Choroid plexus epithelial cell (primary cell): ENCODE measurements at places on chromosomes 6 and 20.
A peak's percentile ranks its signal among the peaks of the same experiment; 100 is the strongest.

GRCh38 chr20:56171087-56172012, 77.2 kb upstream of the MC3R start:
- DNase-seq, result peak; percentile 2

DNA sequence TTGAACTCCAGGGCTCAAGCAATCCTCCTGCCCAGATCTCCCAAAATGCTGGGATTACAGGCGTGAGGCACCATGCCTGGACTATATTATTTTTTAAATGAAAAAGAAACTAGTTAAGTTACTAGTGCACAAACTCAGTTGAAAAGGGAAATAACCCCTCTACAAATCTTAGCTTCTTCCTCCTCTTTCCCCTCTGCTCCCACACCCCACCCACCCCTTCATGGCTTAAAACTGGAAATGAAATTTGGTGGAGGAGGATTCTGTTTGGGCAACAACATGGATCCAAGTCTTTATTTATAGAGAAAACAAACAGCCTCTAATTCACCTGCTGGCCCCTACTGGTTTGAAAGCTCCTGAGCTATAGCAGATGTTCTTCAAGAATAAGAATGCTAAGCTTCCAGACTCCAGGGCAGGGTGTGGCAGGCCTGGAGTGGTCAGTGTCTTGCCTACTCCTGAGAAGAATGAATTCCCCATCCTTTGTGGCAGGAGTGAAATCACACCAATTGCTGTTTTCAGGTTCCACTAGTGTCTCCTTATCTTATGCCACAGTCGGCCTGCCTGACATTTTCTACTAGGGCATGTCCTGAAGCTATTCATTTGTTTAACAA, 73.5 kb downstream of the ZFP64 start:
- no peak for DNase-seq

DNA sequence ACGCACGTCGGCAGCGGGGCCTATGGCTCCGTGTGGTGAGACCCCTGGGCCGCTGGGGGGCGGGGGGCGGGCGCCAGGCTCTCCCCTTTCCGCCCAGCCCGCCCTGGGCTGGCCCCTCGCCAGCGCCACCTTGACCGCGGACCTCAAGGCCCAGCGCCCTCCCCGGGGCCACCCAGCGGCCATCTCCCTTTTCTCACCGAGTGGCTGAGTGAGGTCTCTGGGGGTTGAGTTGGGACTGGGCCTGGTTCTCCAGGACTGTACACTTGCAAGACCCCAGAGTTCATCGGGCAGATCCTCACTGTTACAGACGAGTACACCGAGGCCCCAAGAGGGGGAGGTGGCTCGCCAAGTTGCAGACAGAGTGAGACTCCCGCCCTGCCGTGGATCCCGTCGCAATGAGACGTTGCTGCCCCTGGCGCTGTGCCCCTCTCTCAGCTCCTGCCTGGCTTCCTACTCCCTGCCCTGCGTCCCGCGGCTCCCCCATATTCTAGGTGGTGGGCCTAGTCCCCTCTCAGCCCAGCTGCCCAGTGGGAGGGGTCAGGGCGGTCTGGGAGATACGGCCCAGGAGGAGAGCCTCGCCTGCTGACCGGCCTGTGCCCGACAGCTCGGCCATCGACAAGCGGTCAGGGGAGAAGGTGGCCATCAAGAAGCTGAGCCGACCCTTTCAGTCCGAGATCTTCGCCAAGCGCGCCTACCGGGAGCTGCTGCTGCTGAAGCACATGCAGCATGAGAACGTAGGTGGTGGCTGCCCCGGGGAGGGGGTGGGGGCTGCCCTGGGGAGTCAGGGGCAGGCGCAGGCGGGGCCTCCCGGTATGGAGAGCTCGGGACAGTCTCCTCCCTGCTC, 576 bp downstream of the MAPK13 start:
- DNase-seq, result peak; percentile 19

- DNase-seq, result no peak
Observed at GRCh38 chr6:157928428-157928827, 53.2 kb upstream of the SYNJ2 start.

GRCh38 chr6:113562248-113562647, 294.9 kb upstream of the MARCKS start:
- no peak for DNase-seq

DNA sequence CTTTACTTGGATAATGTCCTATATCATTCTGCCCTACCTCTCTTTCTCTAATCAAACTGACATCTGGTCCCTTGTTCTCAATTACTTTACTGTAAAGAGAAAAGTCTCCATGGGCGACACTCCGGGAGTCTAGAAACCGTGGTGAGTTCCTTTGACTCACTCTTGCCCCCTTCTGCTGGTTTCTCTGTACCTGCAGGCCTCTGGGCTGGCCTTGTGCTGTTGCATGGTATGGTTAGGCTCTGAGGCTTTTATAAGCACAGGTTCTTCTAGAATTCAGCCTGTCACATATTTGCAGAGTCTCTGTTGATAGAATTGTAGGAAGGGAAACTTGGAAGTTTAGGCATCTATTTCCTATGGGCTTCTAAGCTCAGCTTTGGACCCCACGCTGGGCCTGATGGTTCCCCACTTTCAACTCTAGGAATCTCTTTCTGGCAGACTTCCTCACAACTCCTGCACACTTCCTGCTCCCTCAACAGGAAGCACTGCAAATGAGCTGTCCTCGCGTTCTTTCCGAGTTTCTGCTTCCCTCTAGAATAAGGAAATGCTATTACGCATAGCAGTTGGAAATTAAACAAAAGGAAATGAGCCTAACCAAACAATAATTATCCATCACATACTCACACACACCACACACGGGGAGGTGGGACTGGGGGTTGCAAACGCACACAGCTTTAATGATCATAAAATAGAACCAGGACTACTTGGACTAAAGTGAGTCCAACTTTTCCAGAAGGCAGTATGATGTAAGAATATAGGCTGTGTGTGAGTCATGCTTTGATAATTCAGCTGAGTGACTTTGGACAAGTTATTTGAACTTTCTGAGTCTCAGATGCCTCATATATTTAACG, 683.3 kb downstream of the QKI start:
- peak; percentile 75 for DNase-seq

GRCh38 chr6:47792216-47792733, 10.4 kb downstream of the OPN5 start:
- no peak for DNase-seq

GRCh38 chr6:43953256-43953655, 174.0 kb downstream of the MRPL14 start:
- DNase-seq, result no peak

DNA sequence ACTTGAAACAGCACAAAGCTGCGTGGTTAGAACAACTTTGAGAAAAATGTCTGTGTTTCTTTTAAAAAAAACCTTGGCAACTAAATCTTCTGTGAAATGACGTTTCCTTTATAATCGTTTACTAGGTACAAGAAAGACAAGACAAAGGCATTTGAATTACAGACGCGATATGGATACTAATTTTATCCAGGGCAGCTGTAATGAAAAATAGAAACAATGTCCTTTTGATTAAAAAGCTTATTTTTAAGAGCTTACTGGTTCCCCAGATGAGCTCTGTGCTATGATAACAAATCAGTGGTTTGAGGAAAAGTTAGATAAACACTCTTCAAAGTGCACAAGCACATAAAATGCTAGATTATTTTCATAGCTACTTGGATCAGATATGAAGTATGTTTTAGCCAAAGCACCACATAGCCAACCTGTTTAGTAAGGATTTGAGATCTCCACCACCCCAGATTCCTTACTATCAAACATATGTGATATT, 1.6 kb upstream of the SYNCRIP start:
- DNase-seq, result no peak

DNA sequence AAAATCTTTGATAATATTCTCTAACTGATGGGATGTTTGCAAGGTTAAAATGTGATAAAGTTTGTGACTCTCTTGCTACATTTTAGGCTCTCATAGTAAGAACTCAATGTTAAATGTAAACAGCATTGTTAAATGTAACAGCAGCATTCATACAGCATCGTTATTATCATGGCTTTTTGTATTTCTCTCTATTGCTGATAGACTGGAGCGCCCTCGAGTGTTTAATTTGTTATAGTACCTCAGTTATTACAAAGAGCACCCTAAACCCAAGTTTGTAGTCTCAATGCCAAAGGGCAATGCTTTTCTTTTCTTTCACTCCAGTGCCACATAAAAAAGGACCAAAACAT, 14.9 kb upstream of the TTPAL start:
- peak; percentile 66 for DNase-seq

DNA sequence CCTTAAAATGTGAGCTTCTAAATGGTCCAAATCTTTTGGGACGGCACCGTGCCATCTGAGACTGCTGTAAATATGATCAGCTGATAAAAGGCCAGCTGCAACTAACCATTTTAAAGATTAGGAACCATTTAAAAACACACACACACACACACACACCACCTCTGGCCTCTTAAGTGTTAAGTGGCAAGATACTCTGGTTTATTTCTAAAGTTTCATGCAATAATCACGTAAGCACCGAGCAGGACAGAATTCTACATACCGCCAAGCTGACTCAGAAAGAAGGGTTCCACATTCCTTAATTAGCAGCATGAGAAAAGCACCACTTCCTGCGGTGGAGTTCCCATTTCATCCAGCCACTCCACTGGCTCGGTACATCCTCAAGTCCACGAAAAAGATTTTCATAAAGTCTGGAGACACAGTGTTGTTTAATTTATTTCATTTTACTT, 17.8 kb upstream of the ZNF217 start:
- DNase-seq, result peak; percentile 99

- no peak for DNase-seq
Observed at GRCh38 chr6:159931112-159931511, 37.8 kb upstream of the IGF2R start.

GRCh38 chr6:6826095-6826901, 237.8 kb downstream of the LY86 start:
- DNase-seq, result peak; percentile 7

GRCh38 chr6:31355583-31355948, 1.4 kb downstream of the HLA-B start:
- DNase-seq, result no peak

DNA sequence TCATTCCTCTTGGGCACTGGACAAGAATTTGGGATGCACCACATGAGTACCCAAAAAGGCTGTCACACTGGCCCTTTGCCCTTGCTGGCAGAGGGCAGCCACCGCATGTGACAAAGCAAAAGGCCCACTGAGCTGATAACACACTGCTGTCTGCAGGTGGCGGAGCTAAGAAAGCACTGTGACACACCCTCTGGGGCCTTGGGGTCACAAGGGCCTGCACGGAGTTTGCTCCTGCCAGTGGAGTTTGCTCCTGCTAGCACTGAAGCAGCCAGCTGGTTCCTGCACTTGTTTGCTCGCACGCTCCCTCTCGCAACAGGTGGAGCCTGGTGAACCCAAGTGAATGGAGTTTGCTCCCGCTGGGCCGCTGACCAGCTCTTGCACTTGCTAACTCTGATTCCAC, 132.6 kb downstream of the LCA5 start:
- no peak for DNase-seq

DNA sequence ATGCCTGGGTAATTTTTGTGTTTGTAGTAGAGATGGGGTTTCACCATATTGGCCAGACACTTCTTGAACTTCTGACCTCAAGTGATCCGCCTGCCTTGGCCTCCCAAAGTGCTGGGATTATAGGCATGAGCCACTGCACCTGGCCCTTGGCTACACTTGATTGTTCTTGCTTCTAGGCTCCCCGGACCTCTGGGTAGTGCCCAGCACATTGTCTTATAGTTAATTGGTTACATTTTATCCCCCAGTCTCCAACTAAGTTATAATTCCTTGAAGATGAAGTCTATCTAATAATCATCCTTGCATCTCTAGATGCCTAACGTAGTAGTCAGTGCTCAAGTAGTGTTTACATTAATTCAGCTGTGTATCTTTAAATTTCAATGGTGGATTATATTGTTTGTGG, 11.8 kb downstream of the SMPDL3A start:
- no peak for DNase-seq
